ENCODE measurements at places on chromosomes 4 and X.

DNA sequence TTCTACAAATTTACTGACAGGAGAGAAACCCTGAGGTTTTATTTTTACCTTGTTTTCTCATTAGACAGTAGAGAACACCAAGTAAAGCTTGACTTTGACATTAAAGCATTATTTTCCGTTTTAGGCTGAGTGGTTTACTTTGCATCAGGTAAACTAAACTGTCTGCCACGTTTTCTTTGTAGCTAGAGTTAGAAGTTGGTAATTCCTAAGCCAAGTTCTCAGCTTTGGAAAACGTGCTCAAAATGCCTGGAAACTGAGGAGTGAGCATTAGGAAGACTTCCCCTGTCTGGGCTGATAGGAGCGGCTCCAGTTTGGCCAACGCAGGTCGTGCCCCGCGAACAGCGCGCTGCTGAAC, 819 bp downstream of the PDLIM3 start:
- DNase-seq = no peak

GRCh38 chr4:11440481-11441193, 11.9 kb upstream of the HS3ST1 start:
- DNase-seq = no peak

DNA sequence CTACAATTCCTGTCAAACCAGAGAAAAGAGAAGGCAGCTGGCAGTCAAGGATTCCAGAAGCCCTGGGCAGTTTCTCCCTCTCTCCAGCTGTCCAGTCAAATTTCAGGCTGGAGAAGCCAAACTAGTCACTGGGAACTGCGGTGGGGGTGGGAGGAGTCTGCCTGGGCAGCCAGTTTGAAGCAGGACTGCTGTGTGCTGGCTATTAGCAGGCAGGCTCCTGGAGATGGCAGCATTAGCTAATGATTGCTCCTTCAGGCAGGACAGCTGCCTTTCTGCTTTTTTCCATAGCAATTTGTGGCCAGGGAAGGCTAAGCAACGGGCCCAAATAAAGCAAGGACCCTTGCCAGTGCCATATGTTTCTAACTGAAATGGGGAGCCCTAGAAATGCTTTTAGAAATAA, 44.7 kb upstream of the FGF13 start:
- peak; percentile 3 for DNase-seq

- no peak for DNase-seq
Observed at GRCh38 chr4:74368596-74368995, 3.7 kb downstream of the EREG start.

GRCh38 chr4:71855944-71856343, 72.1 kb upstream of the GC start:
- DNase-seq = no peak

DNA sequence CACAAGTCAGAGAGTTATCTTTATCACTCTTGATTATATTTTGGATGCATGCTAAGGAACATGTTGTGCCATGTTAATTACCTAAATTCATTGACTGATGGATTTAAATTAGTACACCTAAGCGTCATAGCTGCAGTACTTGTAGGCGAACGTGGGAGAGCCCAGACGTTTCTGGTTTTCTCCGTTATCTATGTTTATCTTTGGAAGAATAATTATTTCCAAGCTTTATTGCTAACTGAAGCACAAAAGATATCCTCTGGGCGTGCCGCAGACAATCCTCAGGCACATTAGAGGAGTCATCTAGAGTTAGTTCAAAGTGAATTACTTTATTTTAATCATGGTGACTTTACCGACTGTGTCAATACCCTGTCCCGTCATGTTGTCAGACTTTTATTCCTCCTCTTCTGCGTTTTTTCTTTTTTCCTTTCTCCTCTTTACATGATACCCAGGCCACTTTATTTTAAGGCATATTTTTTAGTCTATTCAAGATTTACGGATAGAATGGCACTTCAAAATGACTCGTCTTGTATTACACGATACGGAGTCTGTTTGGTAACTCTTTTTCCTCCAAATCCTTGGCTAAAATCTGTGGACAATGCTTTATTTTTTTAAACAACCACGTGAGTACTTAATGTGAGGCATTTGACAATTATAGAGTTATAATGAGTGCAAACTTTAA, 632.0 kb upstream of the TENM3 start:
- DNase-seq = no peak

DNA sequence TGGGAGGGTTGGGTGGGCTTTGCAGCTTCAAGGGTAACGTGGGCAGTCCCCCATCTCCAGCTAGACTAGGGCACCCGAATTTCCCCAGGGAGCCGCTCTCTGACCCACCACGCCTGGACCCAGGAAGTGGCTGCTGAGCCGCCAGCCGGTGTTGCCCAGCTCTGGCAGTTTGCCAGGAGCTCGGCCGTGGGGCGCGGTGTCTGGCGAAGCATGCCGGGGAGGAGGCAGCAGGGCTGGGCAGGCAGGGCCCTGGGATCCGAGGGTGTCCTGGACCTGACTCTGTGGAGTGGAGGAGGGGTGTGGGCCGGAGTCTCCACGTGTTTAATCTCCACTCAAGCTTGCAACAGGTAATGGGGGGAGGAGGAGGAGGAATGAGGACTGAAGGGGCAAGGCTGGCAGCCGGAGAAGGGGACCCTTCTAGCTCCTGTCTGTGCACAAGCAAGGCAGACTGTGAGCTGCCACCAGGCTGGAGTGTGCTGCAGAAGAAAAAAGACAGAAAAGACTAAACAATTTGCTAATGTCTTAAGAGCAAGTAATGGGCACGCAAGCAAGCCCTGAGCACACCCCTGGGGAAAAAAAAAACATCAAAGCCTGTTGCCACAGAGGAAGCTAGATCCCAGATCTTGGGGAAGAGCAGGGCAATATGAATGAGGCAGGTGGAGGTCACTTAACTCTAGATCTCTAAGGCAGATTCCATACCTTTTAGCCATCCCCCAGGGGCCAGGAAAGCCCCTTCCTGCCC, 2.4 kb downstream of the LONRF3 start:
- DNase-seq = peak; percentile 12

DNA sequence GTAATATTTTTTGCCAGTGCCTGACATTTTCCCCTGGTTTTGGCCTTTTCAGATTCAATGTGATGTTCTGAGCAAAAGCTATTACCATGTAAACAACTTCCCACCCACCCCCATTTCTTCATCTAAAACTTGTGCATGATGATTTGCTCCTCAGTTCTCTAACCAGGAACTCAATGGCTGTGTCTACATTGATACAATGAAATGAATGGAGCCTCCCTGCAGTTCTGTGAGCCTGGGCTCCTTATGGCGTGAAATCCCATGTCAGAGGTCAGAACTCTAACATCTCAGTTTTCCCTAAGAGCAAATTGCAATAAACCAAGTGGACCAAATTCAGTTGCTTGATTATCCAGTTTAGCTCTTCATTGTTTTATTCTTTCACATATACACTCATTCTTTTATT, 534.8 kb upstream of the LCORL start:
- DNase-seq = no peak

DNA sequence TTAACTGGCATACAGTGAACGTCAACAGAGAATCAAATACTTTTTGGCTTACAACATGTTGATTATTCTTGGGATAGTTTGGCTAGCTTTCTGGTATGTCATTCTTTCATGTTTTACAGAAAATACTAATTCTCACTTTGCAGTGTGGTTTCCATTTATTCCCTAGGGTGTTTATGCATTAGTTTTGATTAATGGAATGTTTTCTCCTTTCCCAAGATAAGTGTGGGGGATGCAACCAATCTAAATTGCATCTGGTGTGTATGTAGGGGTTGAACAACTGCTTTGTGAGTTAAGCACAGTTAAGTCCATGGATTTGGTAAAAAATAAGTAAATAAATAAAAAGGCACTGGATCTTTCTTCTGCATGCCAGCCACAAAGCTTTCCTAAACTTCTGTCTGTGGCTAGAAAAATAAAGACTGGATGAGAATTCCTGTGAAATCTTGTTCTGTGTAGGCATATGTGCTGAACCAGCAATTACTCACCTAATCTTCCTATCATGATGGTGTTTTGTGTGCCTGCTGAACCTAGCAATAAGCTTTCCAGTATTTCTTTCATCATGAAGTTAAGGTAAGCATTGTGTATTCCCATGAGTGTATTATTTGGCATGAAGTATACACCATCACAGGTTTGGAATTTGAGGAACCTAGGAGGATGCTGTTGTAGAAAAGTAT, 50.6 kb upstream of the TENM3 start:
- DNase-seq = peak; percentile 24

GRCh38 chr4:185711726-185712125, 100.3 kb downstream of the SORBS2 start:
- DNase-seq = peak; percentile 13

DNA sequence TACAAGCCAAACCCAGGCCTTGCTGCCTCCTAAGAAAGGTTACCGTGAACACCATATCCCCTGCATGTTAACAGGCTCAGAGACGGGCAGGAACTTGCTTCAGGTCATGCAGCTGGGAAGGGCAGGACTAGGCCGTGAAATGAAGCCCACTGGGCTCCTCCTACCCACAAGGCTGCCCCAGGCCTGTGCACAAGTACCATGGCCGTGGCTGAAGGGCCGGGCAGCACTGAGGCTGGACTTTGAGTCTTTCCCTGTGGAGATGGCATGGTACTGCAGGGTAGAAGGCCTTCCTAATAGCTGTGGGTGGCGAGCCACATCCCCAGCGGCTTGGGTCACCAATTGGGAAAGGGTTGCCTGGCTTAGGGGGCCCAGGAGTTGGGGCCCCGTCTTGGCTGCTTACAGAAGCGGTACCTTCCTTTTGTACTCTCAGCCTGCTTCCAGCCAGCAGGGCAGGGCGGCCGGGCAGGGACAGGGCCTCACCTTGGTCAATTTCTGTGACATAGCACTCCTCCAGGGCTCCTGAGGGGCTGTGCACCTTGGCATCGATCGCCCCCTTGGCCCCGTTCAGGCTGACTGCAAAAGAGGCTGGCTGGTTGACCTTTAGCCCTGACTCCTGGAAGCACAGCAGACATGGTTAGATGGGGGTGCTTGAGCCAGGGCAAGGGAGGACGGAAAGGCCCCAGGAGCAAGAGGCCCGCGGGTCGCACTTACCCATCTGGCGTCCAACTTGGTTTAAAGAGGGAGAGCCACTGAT, 23.8 kb downstream of the FLNA start:
- DNase-seq = no peak

- peak; percentile 70 for DNase-seq
Observed at GRCh38 chr4:150010525-150011126, 67.6 kb upstream of the DCLK2 start.

DNA sequence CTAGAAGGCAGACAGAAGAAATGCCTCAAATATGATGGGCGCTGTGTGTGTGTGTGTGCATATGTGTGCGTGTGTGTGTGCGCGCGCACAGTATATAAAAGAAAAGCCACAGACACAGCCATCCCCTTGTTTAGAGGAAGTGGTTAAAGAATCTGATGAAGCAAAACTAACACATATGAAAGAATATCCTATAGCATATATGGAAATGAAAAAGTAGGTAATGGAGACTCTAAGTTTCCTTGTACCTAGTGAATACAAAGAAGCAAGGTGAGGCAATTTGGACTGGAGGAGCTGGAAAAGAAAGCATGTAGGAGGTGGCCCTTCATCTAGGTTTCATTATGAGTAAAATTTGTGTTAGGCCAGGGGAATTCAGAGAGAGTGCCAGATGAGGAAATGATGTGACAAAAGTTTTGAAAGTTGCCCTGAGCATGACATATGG, 58.6 kb upstream of the MCF2 start:
- DNase-seq = no peak

- DNase-seq = no peak
Observed at GRCh38 chr4:92814677-92815076, 510.9 kb downstream of the GRID2 start.

DNA sequence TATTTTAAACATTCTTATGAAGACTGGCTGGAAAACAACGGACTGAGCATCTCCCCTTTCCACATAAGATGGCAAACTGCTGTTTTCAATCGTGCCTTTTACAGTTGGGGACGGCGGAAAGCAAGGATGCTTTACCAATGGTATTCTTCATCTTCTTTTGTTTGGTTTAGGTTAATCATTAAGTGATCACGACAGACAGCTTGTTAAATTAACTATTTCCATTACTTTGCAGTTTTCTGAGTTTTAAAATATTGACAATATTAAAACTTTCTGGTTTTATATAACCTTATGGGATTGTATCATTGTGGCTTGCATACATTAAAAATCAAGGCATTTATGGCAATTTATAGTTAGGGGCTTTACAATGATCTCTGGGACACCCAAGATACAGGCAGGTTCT, 3.8 kb downstream of the MBTPS2 start:
- DNase-seq = no peak

DNA sequence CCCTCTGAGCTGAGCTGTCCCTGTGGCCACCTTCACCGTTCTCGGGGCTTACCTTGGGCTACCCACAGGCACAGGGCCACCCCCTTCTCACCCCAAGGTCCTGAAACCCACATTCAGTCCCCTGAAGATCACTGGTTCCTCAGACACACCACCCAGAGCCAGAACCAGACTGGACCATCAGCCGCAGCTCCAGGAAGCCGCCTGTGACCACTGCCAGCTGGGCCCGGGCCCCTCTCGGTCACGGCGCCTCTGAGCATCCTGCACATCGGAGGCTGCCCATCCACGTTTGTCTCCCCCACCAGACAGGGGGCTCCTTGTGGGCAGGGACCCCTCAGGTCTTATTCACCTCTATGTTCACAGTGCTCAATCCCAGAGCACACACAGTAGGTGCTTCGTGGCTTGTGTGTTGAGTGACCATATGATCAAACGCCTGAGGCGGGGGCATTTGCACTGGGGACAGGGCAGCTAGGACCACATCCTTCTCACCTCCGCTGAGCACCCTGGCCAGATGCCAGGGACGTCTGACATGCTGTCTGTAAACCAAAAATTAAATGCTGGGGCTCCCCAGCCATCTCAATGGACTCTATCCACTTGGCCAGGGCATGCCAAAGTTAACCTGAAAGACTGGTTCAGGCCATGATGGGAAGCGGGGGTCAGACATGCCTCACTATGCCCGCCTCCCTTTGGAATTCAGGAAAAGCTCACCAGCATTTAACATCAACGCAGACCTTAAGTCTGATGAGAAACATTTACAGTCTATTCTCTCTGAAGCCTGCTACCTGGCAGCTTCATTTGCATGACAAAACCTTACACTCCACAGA, 109.4 kb upstream of the AFAP1 start:
- no peak for DNase-seq

GRCh38 chrX:108696690-108697089, 39.7 kb downstream of the IRS4 start:
- peak; percentile 52 for DNase-seq

GRCh38 chr4:113452868-113453620, 308.5 kb downstream of the CAMK2D start:
- peak; percentile 47 for DNase-seq

DNA sequence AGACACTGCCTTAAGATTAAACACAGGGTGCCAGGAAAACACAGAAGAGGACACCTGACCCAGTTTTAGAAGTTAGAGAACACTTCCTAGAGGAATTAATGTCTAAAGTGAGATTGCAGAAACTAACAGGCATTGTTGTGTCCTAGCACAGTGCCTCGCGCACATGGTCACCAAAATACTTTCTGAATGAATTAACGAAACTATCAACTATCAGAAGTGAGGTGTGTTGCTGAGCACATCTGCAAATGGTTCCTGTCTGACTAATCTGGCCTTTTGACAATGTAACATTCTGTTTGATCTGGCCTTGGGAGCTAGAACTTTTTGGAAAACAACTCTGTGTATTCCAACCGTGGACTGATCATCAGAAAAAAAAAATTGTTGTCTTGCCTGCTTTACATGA, 556.8 kb upstream of the LCORL start:
- no peak for DNase-seq

GRCh38 chr4:89860971-89861370, 24.0 kb upstream of the SNCA start:
- DNase-seq = no peak
